ENCODE measurements at places on chromosomes 6 and 20.

- DNase-seq, result no peak
These were observed 37.5 kb upstream of the NOX3 start for GRCh38 chr6:155493026-155493693.

- DNase-seq, result no peak
These were observed 71.8 kb downstream of the FIG4 start for GRCh38 chr6:109762769-109763441.

- DNase-seq, result no peak
These were observed 366.1 kb downstream of the PREX1 start for GRCh38 chr20:48461735-48462119.

- DNase-seq, result no peak
These were observed 102.3 kb upstream of the SULF2 start for GRCh38 chr20:47887477-47888080.

GRCh38 chr6:21767891-21768648, 174.5 kb downstream of the SOX4 start:
- DNase-seq, result no peak

DNA sequence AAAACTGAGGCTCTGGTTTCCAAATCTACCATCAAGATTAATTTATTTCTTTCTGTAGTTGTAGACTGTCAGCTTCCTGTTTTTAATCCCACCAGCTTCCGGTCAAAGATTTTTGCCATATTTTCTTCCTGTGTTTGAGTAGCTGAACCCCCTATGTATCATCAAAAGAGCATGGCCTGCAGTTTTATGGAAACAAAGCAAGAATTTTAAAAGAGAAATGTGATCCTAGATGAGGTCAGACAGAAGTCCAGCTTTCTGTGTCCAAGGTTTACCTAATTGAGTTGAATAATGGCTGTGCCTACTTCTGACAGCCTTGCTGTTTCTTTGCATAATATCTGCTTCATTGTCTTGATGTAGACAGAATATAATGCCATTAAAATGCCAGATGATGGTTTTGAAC, 163.7 kb downstream of the CARMIL1 start:
- DNase-seq, result no peak

- DNase-seq, result no peak
These were observed 113.0 kb downstream of the MTFR2 start for GRCh38 chr6:136137008-136137692.

GRCh38 chr20:43528258-43528875, 20.9 kb downstream of the L3MBTL1 start:
- DNase-seq, result no peak

DNA sequence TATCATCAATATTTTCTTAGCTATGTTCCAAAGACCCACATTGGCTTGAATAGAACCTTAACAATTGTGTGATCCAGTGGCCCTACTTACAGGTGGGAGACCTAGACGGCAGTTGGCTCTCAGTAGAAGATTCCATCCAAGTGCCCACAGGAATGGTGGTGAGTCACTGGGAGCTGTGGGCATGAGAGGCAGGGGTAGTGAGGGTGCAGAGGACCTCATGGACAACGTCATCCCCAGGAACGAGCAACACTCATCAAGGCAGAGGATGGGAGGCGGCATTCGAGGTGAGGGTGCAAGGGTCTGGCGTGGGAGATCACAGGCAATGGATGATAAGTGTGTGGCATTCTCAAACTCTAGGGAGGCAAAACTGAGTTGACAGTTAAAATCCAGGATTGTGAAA, 17.5 kb upstream of the SPO11 start:
- DNase-seq, result no peak

DNA sequence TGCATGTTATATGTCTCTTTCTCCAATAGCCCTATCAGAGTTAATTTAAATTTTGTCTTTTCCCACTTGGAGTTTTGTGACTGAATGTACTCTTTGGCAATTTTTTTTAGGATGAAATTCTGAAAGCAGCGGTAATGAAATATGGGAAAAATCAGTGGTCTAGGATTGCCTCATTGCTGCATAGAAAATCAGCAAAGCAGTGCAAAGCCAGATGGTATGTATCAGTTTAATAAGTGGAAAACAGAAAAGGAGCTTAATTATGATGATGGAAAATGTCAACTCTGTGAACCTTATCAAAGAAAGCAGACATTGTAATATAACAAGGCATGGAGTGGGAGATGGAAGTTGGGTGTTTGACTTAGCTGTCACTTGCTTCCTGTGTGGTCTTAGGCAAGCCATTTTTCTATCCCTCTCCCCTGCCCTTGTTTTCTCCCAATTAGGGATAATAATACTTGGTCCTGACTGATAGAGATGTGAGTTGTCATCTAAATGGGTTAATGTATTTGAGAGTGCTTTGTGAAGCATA, 2.7 kb downstream of the CDC5L start:
- no peak for DNase-seq

GRCh38 chr6:40321616-40322015, 265.5 kb downstream of the LRFN2 start:
- no peak for DNase-seq

- no peak for DNase-seq
These were observed 976 bp downstream of the PIGT start for GRCh38 chr20:45416917-45417316.

DNA sequence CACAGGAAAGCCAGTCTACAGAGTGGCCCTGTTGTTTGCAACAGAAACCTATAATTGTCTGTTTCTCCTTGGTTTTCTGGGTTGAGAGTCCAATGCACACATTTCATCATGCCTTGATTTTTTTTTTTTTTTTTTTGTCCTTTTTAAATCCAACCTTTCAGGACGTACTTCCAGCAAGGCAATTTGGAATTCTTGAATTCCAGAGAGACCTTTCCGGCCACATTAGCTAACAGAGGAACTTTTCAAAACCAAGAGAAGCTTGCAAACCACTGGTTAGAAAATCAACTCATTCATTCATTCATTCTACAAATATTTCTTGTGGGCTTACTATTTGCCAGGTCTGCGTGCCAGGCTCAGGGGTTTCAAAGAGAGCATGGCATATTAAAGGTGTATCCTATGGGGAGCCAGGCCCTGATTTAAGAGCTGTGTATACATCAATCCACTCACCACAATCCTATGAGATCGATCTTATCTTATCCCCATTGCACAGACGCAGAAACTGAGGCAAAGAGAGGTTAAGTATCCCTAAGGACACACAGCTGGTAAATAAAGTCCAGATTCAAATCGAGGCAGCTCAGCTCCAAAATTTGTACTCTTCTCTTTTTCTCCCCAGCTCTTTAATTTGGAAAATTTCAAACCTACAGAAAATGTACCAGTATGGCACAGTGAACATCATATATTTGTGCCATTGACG, 43.0 kb downstream of the EYA2 start:
- no peak for DNase-seq

- no peak for DNase-seq
These were observed 390.4 kb downstream of the HTR1B start for GRCh38 chr6:77072694-77073409.

DNA sequence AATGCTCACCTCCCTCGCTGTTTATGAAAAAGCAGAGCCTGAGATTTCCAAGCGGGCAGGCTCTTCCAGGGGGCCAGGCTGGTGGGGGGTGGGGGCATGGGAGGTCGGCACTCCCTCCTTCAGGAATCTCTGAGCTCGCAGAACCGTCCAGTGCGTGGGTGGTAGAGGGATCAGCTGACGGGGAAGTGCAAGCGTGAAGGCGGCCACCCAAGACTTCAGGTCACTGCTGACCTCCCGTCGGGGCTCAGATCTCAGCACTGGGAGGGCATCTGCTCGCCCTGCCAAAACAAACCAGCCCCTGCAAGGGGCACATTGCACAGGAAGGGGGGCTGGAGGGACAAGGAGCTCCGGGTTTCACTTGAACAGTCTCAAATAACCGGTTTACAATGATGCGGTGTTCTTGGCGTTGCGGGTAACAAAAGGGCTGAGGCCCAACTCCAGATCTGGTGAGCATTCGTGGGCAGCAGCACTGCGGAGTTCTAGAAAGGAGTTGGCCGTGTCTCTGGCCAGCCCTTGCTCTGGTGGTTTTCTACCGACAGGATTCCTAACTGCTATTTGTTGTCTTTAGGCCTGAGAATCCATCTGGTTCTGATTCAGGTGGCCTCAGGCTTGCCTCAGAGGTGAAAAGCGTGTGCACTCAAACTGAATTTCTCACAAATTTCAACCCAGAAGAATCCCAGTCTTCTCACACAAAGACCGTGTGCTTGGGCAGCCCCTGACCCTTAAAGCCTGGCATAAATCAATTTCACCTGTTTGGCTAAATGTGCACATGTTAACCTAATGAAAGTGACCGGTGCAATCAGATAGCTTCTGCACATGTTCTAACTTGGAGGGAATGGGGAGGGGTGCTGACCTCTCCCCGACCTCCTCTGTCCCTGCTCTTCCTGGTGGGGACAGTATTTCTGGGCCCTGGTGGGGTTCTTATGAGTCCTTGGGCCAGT, 191.6 kb downstream of the MYLK4 start:
- DNase-seq, result no peak

GRCh38 chr6:70686548-70687133, 19.0 kb downstream of the SMAP1 start:
- no peak for DNase-seq

- no peak for DNase-seq
These were observed 1.0 kb upstream of the RIPOR2 start for GRCh38 chr6:24936641-24937317.

DNA sequence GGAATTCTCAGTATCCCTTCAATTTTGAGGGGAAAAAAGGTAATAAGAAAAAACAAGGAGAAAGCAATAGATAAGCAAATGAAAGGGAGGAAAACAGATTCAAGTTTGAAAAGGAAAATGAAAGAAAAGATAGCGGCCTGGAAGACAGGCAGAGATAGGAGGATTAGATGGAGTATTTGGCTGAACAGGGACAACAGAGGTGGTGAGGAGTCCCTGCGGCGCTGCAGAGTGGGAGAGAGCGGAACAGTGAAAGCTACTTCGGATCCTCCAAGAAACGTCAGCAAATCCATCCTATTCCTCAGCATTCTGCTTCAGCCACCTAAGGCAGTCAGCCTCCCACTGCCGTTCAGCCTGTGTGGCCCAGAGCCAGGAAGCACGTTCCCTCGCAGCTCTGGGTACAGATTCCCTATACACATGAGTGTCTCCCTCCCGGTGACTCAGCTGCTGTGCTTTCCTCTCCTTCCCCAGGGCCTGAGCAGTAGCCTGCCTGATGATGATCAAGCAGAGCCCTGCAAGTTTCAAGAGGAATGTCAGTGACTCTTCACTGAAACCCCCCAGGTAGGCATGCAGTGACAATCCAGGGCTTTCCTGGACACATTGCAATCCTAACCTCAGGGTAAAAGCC, 43.4 kb upstream of the CDYL start:
- DNase-seq, result no peak

GRCh38 chr6:15924893-15925292, 204.0 kb upstream of the MYLIP start:
- no peak for DNase-seq

DNA sequence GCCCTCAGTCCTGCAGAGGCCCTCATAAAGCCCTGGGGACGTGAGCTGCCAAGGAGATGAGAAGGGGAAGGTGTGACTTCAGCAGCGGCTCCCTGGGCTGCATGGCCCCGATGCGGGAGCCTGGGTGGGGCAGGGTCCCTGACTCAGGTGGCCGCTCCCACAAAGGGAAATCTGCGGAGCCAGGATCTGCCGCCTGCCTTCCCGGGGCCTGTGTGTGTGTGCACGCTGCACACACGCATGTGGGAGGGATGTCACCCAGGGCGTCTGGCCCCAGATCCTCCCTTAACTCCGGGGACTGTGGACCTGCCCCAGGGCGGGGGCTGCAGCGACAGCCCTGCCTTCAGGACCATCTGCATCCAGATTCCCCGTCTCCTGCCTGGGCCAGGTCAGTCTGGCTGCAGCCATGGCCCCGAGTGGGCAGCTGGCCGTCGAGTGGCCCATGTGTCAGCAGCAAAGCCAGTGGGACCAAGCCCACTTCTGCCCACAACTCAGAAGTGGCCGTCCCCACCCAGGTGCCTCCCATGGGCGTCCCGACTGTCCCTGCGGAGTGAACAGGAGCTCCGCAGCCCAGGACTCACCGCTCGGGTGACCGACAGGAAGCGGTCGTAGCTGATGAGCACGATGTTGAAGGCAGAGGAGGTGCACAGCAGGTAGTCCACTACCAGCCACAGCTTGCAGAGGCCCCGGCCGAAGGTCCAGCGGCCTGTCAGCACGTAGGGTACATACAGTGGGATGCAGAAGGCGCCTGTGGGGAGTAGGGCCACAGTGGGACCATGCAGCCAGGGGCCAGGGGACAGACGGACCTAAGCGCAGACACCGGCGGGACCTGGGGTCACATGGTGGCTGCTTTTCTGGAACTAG, 1.9 kb downstream of the HRH3 start:
- no peak for DNase-seq

DNA sequence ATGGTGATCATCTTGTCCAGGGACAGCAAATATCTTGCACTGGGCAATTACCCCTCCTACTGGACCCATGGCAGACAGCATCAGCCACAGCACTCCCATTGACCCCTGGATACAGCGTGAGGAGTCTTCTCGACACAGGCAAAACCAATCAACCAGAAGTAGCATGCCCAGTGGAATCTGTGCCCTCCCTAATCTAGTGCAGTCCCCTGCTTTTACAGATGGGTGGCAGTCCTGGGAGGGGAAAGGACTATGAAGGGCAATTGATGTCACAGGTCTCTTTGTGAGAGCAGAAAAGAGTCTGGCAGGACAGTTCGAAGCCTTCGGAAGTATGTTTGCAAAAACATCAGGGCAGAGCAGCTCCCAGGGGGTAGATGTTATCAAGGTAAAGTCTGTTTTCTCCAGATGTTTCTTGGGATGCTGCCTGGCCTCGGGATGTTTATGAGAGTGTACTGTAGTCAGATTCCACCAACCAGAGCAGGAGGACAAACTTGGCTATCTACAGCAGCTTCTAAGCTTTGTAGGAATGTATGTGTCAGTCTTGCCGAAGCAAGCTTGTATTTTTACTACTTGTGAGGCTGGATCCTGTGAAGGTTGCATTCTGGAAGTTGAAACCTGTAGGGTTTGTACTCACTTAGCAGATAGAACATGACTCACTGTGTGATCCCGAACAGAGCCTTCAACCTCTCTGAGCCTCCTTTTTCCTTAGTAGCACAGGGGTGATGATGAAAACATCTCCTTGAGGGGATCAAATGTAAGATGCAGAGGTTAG, 63.0 kb upstream of the MYL9 start:
- DNase-seq, result no peak

DNA sequence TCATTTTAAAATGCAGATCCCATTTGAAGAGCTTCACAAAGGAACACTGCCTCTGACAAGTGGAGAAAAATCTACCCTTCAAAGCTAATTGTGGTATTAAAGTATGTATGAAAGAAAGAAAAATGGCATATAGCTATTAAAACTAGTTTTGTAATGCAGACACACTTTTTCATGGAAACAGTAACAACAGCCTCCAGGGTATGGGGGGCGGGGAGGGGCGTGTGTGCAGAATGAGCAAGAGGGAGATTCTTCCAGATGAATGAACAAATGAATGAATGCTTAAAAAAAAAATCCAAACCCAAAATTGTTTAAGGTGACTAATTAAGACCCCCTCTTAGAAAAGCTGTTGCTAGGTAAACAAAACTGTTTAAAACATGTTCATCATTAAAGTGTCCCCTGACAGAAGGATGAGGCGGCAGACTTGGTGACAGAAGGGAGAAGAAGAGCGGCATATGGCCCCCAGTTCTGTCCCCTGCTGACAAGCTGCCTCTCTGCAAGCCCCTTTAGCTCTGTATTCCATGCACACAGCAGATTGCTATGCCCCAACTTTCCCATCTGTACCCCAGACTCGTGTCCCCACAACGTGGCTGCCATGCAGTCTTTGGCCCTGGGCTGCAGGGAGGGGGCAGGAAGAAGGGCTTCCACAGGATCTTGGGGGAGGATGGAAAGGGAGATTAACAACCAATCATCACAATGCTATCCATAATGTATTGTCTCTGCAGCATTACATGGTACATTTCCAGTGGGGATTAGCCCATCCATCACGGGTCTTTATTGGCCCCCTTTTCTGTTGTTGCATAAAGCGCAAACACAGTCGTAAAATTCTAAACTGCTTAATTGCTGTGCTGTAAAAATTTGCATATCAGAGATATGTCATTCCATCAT, 108.4 kb upstream of the OLIG3 start:
- DNase-seq, result no peak

Data from NCI-H1092 (cell line).